Ovary (tissue), 10 donors: ENCODE measurements at places on chromosomes 13 and 19.

- no peak for DNase-seq
These were observed 85.8 kb upstream of the UBL3 start for GRCh38 chr13:29936051-29936813.

DNA sequence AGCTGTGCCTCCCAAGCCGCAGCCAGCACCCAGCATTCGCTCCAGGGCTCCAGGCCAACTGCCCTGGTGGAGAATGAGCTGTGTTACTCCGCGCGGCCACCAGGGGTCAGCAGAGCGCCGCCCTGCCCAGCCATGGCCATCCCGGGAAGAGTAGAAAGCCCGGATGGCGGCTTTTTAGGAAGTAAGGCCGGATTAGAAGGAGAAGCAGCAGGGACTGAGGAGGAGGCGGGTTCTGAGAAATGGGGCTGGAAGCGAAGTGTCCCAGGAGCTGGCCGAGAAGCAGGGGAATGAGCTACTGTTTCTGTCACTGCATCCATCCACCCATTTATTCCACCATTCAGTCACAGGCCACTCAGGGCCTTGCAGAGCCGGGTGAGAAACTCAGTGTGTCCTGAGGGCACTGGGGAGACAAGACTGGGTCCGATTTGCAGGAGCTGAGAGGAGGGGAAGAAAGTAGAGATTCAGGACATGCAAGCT lies 6.6 kb upstream of the NPAS1 start:
- DNase-seq, result peak; percentile 91

DNA sequence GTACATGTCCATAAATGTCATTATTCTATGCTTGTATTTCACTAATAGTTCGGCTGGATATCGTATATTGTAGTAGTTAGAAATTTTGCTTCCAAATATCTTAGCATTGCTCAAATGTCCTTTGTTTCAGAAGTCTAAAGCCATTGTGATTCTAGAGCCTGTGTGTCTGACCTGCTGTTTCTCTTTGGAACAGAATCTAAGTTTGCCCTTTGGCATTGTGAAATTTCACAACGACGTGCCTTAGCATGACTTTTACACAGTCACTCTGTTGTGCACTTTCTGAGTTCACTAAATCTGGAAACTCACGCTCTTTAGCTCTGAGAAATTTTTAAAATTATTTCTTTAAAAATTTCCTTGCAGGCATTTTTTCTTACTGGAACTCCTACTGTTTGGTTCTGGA lies 152.2 kb downstream of the TBC1D4 start:
- no peak for DNase-seq

DNA sequence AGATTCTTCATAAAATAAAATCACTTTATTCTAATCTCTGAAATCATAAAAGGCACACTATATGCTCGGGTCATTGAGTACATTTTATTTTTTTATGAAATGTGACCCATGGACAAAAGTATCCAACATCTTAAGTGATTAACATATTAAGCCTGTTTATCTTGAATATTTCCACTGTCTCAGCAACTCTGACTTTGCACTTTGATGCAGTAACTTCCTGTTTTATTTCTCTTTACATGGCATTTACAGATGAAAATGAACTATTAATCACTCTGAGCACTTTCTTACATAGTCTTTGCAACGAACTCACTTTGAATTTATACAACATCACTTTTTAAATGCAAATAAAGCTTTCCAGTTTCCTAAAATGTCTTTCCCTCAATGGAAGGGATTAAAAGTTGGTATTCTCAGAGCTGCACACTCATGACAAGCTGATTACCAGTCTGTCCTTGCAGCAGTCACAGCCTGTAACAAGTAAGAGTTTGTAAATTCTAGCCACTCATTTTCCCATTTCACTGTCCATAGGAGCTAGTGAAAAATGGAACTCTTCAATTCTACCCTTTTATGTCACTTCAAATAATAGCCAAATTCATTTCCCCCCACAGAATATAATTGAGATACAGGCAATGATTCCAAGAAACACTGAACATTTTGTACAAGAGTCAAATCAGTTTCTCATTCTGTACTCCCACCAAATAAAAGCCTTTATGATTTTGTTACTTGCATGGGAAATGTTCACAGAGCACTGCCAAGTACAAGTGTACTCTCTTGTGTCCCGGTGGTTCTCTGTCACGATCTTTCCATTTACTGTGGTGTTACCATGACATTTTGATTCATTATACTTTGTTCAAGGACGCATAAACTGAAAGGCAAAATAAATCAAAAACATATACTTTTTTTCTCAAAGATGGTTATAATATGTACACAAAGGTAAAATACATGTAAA lies 1968.9 kb downstream of the PCDH9 start:
- no peak for DNase-seq

- no peak for DNase-seq
These were observed 3.9 kb upstream of the FAM216B start for GRCh38 chr13:42777467-42777866.

DNA sequence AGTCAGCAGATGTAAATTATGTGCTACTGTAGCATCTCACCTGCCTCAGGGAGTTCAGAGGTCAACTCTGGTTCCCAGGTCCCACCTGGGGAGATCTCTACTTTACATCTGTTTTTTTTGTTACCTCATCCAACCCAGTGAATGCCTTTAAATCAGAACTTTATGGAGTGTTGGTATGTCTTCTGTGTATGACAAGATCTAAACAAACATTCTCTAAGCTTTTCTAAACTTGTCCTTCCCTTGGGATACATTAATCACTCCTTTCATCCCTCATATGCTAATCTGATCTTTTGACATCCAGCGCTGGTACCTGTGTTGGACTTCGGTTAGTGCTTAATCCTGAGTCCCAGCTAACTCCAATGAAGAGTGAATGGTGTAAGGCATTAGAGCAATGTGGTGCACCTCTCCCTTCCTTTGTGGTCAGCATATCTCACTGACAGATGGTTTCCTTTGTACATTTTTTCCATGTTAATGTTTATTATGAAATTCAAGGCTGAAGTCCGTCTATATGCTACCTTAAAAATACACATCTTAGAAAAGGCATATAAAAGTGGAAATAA lies 213.4 kb downstream of the ABCC4 start:
- DNase-seq, result no peak

- DNase-seq, result no peak
These were observed 23.9 kb upstream of the NCCRP1 start for GRCh38 chr19:39172700-39173501.

- DNase-seq, result no peak
These were observed 61.2 kb upstream of the WDFY2 start for GRCh38 chr13:51523082-51523518.

DNA sequence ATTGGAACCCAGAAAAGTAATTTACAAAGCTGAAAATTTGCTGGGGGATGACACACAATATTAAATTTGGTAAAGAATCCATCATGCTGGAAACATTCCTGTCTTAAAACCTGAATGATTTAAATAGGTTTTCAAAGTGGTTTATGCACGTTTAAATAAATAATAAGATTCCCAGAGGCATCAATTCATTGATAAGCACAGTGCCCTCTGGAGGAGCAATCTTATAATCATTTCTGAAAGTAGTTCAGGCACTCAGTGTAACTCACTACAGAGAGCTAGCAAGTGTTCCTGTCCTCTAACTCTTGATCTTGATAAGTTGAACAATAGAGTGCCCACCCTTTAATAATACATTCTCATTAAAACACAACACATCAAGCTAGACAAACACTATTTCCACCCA lies 43.5 kb upstream of the SHISA2 start:
- DNase-seq, result no peak

- no peak for DNase-seq
These were observed 498.1 kb downstream of the KLF5 start for GRCh38 chr13:73556902-73557301.

DNA sequence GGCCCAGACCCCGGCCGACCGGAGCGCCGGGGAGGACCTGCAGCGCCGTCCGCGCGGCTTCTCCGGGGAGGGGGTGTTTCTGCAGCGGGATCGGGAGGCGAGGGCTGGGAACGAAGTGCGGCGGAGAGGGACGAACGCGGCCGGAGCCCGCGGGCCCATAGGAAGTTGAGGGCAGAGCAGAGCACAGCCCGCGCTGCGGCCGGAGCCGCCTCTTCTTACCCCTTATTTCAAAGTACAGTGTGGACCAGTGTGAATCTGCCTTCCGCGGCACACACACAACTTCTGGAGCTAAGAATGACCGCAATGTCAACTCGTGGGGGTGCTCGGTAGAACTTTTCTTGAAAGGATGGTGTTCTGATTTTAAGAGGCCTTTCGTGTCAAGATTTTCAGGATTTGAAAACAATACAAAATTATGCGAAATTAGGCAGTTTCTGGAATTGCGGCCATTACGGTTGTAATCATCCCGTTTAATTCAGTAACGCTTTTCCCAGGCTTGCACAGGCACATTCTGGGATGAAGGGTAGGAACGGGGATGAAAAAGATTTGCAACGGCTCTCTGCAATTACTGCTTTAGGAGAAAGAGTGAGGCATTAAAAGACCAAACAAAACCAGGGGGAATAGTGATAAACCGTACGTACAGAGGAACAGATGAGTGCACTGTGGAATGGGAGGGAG lies 821 bp downstream of the TDRD3 start:
- DNase-seq, result peak; percentile 53

GRCh38 chr19:17950310-17951156 lies 16.4 kb upstream of the KCNN1 start:
- no peak for DNase-seq

DNA sequence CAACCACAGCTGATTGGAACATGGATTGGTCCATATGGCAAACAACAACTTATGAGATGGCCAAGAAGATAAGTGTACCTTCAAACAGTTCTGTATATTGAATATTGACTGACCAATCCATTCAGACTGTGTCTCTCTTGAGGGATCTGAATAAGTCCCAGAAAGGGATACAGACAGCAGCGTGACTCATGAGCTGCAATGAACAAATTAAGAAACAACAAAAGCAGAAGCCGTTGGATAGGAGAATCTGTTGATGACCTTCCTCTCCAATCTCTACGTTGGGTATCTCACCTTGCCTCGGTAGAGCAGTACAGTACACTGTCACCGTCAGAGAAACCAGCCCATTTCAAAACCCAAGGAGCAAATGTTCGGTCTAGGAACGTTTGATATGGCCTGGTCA lies 21.3 kb downstream of the MBD3L2B start:
- DNase-seq, result no peak

- DNase-seq, result no peak
These were observed 56.4 kb downstream of the ZNF568 start for GRCh38 chr19:36972571-36972970.

- DNase-seq, result no peak
These were observed 38.7 kb downstream of the RNF6 start for GRCh38 chr13:26183416-26183815.

GRCh38 chr13:85303630-85304029 lies 495.6 kb downstream of the SLITRK6 start:
- DNase-seq, result no peak

DNA sequence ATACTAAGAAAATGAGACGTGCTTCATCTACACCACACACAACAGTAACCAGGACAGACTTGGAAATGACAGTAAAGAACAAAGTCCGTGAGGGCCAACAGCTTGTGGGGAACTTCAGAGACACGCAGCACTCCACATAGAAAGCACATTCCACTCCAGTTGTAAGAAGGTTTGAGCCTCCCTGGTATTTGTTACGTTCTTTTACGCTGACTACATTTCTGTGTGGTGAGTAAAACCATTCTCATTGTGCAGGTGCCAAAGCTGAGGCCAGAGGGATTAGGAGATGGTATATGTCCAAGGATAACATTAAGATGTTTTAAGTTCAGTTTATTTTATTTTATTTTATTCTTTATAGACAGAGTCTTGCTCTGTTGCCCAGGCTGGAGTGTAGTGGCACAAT lies 1189.9 kb downstream of the UQCRFS1 start:
- no peak for DNase-seq

DNA sequence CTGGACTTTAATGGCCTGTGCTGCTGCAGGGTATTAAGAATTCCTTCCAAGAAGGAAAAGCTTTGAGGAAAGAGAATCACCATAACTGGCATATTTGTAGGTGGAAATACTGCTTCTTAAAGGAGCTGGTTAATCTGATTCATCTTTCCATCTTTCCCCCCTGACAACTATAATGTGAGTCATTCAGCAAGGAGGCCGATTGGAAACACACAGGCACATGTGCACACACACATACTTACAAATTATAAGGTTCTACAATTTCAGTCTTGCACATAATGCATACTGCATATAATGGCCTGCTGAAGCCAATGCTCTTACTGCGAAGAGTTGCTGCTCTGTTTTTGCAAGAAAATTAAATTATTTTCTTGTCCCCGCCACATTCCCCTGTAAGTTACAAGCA lies 78.8 kb upstream of the TPP2 start:
- no peak for DNase-seq

- no peak for DNase-seq
These were observed 177.3 kb upstream of the SLC10A2 start for GRCh38 chr13:103243495-103243894.

DNA sequence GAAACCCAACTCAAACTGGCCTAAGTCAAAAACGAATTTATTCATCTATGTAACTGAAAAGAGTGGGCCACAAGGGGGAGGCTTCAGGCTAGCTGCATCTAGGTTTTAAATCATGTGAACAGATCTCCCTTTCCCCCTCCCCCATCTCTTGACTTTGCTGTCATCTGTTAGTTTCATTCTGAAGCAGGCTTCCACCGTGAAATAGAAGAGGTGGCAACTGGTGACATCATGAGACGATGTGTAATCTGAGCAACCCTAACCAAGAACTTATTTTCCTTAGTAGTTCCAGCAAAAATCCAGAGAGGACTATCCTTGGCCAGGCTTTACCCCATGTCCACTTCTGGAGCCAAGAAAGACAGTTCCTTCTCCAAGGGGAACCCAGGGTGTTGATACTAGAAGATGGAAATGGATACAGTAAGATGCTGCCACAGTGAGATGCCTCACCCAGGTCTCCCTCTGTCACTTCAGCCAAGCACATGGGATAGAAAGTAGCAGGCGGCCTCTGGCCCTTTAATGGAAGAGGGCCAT lies 9.4 kb downstream of the SAMD4B start:
- no peak for DNase-seq
